ENCODE measurements at places on chromosomes 2 and 18.

DNA sequence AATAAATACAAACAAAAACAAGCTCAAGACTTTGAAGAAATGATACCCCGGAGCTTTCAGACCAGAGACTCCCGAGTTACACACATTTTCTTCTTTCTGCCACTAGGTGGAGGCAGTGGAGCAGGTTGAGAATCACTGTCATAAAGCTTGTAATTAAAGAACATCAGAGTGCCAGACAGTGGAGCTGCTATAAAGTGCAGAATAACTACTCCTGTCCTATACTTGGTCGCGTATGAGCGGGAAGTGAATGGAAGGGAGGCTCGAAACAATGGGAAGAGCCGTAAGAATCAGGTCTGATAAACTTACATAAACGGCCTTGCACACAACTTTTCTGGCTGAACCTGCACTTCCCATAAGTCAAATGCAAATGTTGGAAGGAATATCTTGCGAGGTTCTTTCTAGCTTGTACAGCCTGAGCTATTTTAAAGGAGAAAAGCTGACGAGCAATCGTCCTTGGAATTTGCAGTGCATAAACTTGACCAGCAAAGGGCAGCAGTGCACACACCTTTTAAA, 189.0 kb downstream of the RPIA start:
- no peak for DNase-seq

GRCh38 chr2:63699549-63699839, 110.7 kb downstream of the MDH1 start:
- no peak for DNase-seq

DNA sequence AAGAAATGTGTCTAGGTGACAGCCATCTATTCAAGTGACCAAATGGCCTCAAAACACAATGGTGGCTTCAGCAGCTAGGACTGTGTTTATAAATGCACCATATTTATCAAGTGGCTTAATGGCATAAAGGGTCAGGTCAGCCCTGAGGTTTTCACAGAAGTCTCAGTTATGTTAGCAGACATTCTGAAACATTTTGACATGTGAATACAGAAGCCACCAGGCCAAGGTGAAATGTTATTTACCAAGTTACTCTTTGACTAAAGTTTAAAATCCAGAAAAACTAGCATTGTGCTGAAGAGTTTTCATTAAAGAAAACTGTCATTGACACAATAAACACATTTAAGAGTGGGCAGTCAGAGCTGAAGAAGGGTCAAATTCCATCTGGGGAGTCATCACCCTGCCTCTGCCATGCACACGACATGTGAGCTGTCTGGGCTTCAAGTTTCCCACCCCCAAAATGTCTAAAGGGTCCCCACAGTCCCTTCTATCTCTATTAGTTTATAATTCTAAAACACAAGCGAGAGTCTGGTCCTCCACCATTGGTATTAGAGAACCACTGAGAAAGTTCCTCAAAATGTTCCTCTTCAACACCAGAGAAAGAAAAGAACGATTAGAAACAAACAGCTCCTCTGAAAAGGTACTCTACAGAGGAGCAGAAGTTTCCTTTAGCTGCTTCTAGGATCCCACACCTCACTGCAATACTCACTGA, 77.5 kb upstream of the FZD5 start:
- DNase-seq, result no peak

GRCh38 chr2:36965206-36965605, 1.1 kb downstream of the STRN start:
- no peak for DNase-seq

- no peak for DNase-seq
These were observed 96.1 kb upstream of the MCFD2 start for GRCh38 chr2:47011696-47012095.

- DNase-seq, result no peak
These were observed 38.9 kb upstream of the TRIM43 start for GRCh38 chr2:95552911-95553310.

GRCh38 chr2:230680463-230681170, 32.0 kb upstream of the CAB39 start:
- DNase-seq, result no peak

DNA sequence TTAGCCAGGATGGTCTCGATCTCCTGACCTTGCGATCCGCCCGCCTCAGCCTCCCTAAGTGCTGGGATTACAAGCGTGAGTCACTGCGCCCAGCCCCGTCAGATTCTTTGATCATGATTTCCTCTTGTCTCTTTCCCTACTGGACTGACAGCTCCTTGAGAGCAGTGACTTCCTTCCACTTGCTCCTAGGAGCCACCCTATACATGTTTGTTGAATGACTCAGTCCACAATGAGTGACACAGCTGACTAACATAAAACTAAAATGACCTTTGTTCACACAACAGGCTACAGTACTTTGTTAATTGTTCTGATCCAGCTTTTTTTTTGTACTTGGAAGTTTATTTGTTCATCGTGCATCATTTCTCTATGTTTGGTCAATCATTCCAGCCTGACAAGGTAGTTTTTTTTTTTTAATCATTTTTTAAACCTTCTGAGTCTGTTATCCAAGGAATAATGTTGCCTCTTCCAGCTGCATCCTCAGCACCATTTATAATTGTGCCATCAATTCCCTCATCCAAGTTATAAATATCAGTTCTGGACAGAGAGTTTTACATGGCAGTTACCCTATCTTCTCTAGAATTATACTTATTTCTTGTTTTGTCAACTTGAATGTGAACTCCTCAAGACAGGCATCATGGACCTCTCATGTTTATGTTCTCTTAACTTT, 42.9 kb upstream of the TUBA3E start:
- no peak for DNase-seq

DNA sequence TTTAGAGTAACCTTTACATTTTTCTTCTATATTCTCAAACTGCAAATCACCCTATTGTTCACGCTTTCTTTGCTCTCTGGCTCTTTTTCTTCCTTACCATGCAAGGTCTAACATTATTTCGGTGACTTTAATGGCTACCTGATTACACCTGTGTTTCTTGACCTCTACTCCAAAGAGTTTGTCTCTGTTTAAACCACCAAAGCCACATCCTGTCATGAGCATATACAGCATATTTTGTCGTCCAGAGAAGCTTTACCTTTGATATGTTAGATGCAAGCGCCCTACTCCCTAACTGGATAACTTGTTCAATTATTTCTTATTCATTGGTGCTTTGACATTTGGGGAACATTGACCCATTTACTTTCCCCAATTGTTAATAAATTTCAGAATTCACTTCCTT, 565.1 kb upstream of the GCFC2 start:
- DNase-seq, result no peak

DNA sequence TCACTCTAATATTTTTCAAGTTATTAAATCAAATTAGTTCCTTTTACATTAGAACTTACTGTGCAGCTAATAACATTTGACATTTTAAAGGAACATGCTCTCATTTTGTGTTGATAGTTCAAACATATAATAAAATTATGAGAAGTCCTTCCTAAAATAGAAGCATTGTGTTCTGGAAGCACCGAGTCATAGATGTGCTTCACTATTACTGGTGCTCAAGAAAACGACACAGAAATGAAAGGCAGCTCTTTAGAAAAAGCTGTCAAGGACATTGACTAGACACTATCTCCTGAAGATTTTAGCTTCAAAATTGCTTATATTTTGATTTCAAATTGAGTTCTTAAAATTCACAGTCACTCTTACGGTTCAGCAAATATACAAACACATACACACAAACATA, 338.3 kb downstream of the NBAS start:
- DNase-seq, result no peak

GRCh38 chr2:236988216-236988615, 97.5 kb upstream of the COPS8 start:
- DNase-seq, result no peak

DNA sequence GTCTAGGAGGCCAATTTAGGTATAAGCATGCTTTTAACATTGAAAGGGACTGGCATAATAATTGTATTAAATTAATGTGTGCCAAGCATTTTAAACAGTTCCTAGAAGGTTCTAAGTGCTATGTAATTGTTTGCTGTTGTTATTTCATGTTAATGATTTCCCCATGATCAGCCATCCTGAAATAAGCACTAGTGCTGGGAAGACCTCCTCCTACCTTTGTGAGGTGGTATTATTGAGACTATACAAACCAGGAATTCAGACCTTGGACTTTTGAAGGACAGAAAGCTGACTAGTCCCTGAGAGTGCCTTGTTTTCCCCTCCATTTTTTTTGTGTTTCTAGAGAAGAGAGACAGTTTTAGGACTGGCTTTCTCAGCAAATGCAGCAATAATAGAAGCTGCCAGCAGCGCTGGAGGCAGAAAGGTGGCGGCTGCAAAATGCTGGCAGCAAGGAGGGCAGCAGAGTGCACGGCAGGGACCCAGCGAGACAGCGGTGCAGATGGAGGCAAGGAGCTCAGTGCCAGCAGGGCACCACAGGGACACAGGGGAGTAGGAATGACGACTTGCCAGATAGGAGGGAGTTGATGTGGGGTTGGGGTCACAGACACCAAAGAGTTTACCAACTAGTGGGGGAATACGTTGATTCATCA, 25.3 kb downstream of the NABP1 start:
- DNase-seq, result no peak

GRCh38 chr2:199230091-199230490, 227.6 kb downstream of the SATB2 start:
- no peak for DNase-seq

GRCh38 chr2:26922405-26923188, 47.8 kb upstream of the MAPRE3 start:
- DNase-seq, result peak; percentile 63

DNA sequence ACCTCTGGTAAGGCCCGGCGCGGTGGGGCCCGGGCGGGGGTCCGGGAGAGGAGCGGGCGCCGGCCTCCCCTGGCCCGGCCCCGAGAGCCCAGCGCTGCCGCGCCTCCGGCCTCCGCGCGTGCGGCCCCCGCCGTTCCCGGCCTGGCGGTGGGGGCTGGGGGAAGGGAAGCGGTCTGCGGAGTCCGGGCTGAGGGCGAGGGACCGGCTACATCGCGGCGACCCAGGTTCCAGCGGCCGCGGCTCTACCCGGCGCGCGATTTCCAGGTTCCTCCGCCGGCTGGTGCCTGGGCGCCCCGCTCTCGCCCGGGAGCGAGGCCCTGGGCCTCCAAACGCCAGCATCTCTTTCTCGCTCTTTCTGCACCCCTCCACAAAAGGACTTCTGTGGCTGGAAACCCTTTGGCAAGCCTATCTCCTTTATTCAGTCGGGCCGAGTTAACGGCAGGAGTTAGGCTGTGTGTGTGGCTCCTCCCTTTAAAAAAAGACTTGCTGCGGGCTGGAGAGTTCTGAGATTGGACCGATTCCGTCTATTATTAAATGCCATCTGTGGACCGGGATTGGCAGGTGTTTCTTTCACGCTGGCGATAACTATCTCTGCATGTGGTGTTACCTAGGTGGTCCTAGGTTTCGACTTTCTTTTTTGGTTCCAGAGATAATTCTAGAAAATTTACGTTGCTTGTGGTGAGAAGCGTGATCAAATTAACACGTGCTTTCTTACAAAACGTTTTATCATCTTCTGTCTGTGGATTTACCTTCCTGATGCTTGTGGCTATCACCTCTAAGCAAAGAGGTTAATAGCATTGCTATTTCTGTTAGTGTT, 592 bp downstream of the ME2 start:
- DNase-seq, result no peak

DNA sequence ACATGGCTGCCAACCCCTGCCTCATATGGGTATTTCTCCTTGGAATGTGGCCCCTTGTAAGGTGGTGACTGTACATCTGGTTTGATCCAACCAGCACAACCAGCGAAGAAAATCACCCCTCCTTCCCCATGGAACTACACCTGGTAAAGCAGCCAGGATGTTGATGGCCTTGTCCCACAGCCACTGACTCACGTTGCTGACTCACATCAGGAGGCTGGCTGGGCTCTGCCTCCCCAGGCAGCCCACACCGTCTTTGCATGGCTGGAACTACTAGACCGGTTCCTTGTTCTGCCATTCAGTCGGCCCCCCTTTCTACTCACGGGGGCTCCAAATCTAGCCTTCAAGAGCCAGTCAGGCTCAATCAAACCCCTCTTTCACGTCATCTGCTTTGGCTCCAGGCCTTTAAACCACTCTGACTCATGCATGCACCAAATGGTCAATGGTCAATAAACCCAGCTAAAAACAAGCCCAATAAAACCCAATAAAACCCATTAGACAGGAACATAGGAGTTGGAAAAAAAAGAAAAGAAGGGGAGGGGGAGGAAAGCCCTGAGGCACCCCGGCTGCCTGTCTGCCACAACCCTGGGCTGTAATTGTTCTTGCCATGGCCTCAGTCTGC, 114.8 kb downstream of the PLB1 start:
- DNase-seq, result no peak

- no peak for DNase-seq
These were observed 3.4 kb downstream of the SRBD1 start for GRCh38 chr2:45607701-45608100.

Data from activated CD8-positive, alpha-beta memory T cell treated with anti-CD3 and anti-CD28 coated beads for 24 hours (primary cell).